ENCODE measurements at places on chromosomes 2 and 18. TPM values are rescaled to one million over a fixed set of nuclear protein-coding genes. Genes with fewer than 3 reads are reported as not detected.

GRCh38 chr2:240237609-240238174 is 97.2 kb upstream of the OTOS start:
- H3K27ac ChIP-seq, result peak overlapping the region; percentile 6
- no peak for DNase-seq
- H3K4me1 ChIP-seq, result peaks cover 24% of the 10 kb centered on the region
- H3K4me3 ChIP-seq, result no peak overlapping the region

The AQP12A gene
- not detected for total RNA-seq

DNA sequence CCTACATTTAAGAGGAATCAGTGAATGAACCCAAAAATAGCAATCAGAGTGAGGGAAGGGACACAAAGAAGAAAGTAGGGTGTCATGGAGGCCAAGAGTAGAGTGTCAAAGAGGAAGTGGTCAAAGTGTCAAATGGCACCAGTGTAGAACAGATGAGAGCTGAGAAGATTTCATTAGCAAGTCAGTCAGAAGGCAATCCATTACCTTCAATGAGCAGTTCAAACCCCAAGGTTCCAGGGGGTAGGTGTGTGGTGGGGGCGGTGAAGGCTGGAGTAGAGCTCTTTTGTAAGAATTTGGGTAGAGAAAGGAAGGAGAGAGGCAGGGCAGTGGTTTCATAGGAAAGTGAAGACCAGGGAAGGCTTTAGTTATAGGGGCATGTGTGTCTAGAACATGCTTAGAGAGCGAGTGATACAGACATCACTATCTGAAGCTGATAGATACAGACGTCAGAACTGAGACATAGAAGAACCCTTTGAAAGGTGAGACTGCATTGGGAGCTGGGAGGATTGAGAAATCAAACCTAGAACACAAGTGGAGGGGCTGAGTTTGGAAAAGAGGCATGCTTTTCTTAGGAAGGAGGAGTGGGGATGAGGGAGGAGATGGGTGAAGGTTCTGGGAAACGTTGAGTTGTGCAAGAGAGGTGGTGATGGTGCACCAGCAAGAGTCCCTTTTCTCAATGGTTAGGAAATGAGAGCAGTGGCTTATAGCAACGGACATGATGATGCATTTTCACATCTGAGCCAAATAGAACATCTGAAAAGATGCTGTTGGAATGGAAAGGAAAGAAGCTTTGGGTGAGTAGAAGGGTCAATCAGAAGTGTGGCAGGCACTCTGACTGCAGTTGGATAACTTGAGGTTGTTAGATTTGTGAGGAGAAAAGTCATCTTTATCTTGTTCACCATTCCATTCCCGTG is 48.9 kb upstream of the IL1RL1 start:
- no peak overlapping the region for H3K27ac ChIP-seq
- H3K36me3 ChIP-seq, result no peaks in the 10 kb centered on the region
- H3K4me3 ChIP-seq, result no peak overlapping the region
- no peaks in the 10 kb centered on the region for H3K4me1 ChIP-seq

GRCh38 chr2:20073460-20073859 is 22.0 kb upstream of the LAPTM4A start:
- H3K27me3 ChIP-seq, result no peaks in the 10 kb centered on the region
- H3K36me3 ChIP-seq, result no peaks in the 10 kb centered on the region
- H3K4me1 ChIP-seq, result peaks cover 13% of the 10 kb centered on the region

The RPE gene
- total RNA-seq, result 49.4 TPM

DNA sequence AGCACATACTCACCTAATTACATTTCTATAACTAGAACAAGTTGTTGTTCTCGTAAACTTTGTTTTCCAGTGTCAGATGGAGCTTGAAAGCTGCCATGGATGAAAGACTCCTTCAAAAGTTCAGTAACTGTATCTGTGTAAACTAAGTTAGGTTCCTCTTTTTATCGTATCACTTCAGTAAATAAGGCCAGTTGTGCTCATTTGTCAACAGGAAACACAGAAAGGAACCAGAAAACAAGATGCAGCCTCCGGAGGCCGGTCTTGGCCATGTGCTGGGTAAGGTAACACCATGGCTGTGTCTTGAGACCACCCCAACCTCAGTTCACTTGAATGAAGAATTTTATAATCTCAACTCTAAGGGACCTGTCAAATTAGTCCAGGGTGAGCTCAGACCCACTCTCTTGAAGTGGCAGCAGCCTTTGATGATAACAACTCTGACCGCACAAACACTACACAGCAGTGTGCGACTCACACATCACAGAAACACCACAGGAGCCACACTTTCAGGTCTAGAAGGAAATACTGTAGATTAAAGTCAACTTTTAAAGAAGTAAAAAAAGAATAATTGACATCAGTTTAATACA is 213.8 kb downstream of the AFF3 start:
- no peak overlapping the region for H3K4me3 ChIP-seq

The PRSS56 gene
- total RNA-seq, result not detected

The RPL37A gene
- 1,915 TPM for total RNA-seq

The GCG gene
- total RNA-seq, result not detected

- no peaks in the 10 kb centered on the region for H3K27me3 ChIP-seq
- no peak overlapping the region for H3K4me3 ChIP-seq
- no peaks in the 10 kb centered on the region for H3K4me1 ChIP-seq
- DNase-seq, result no peak
- H3K36me3 ChIP-seq, result no peaks in the 10 kb centered on the region
- H3K27ac ChIP-seq, result no peak overlapping the region
Observed at GRCh38 chr2:138956116-138956515, 175.9 kb upstream of the NXPH2 start.

GRCh38 chr2:224412141-224413015 is 10.5 kb upstream of the FAM124B start:
- H3K4me1 ChIP-seq, result no peaks in the 10 kb centered on the region
- H3K27ac ChIP-seq, result no peak overlapping the region
- no peak overlapping the region for H3K4me3 ChIP-seq
- no peaks in the 10 kb centered on the region for H3K36me3 ChIP-seq

- H3K27ac ChIP-seq, result no peak overlapping the region
- H3K4me3 ChIP-seq, result no peak overlapping the region
- DNase-seq, result no peak
- no peaks in the 10 kb centered on the region for H3K4me1 ChIP-seq
- no peaks in the 10 kb centered on the region for H3K36me3 ChIP-seq
Observed at GRCh38 chr2:173874894-173875237, 90.3 kb downstream of the SP3 start.

DNA sequence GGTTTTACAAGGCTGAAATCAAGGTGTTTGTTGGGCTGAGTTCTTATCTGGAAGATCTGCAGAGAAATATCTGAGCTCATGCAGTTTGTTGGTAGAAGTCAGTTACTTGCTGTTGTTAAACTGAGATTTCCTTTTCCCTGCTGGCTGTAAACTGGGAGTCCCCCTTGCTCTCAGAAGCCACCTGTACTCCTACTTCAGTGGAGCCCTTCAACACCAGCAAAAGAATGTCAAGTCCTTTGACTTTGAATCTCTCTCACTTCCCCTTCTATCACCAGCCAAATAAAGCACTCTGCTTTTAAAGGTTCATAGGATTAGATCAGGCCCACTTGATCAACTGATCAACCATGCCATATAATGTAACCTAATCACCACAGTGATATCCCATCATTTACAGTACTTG is 252.2 kb upstream of the CDH7 start:
- no peak overlapping the region for H3K4me3 ChIP-seq
- no peak overlapping the region for H3K27ac ChIP-seq
- H3K36me3 ChIP-seq, result no peaks in the 10 kb centered on the region
- no peaks in the 10 kb centered on the region for H3K4me1 ChIP-seq
- no peaks in the 10 kb centered on the region for H3K27me3 ChIP-seq

The DBI gene
- total RNA-seq, result 63.7 TPM

- H3K36me3 ChIP-seq, result no peaks in the 10 kb centered on the region
- no peaks in the 10 kb centered on the region for H3K4me1 ChIP-seq
- H3K4me3 ChIP-seq, result no peak overlapping the region
- no peak overlapping the region for H3K27ac ChIP-seq
- H3K27me3 ChIP-seq, result no peaks in the 10 kb centered on the region
Observed at GRCh38 chr2:75597949-75598348, 37.2 kb upstream of the EVA1A start.

- H3K36me3 ChIP-seq, result no peaks in the 10 kb centered on the region
- H3K4me3 ChIP-seq, result no peak overlapping the region
- H3K4me1 ChIP-seq, result peaks cover 55% of the 10 kb centered on the region
- DNase-seq, result no peak
Observed at GRCh38 chr2:236566596-236566995, 3.0 kb upstream of the ACKR3 start.

DNA sequence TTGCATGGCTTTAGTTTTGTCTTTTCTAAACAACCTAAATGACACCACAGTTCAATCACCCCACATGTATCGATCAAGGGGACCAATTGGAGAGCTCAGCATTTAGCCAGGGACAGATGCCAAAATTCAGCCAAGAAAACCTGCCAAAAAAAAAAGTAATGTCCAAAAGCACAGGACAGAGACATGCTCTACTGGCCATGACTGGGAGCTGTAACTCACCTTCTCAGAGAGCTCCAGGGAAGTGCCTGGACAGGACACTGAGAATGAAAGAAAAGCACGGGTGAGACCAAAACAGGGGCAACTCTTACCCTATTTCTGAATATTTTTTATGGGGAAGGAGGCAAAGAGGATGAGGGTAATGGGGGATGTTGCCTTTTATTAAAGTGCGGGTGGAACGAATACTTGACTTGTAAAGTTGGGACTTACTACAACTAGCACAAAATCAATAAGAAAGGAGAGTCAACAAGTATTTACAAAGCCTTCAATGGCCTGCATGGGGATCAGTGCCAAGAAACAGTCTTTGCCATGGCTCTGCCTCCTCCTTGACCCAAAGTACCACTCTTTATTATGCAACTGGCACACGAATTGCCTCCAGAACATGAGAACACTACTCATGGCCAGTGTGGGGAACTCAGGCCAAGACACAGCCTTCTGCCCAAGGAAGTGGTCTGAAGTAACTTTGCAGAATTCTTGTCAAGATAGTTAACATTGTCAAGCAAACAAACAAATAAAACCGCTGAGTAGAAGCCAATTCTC is 72.9 kb upstream of the HK2 start:
- H3K36me3 ChIP-seq, result no peaks in the 10 kb centered on the region
- no peak overlapping the region for H3K27ac ChIP-seq
- peaks cover 7% of the 10 kb centered on the region for H3K4me1 ChIP-seq
- no peak for DNase-seq
- no peaks in the 10 kb centered on the region for H3K27me3 ChIP-seq
- H3K4me3 ChIP-seq, result no peak overlapping the region

The KCNJ13 gene
- not detected for total RNA-seq

The ADAM17 gene
- 15.1 TPM for total RNA-seq

The BARD1 gene
- 15.6 TPM for total RNA-seq

GRCh38 chr2:71787476-71788185 is 334.3 kb downstream of the DYSF start:
- H3K27me3 ChIP-seq, result no peaks in the 10 kb centered on the region
- H3K4me1 ChIP-seq, result peaks cover 6% of the 10 kb centered on the region
- no peak overlapping the region for H3K4me3 ChIP-seq
- H3K27ac ChIP-seq, result no peak overlapping the region
